ENCODE measurements at places on chromosomes 5 and 9.

GRCh38 chr9:126420643-126421564 is 94.3 kb downstream of the MVB12B start:
- no peak for DNase-seq

GRCh38 chr9:124309667-124310084 is 51.9 kb downstream of the NEK6 start:
- DNase-seq = no peak

- DNase-seq = no peak
These were observed 17.8 kb upstream of the SLCO4C1 start for GRCh38 chr5:102313912-102314311.

DNA sequence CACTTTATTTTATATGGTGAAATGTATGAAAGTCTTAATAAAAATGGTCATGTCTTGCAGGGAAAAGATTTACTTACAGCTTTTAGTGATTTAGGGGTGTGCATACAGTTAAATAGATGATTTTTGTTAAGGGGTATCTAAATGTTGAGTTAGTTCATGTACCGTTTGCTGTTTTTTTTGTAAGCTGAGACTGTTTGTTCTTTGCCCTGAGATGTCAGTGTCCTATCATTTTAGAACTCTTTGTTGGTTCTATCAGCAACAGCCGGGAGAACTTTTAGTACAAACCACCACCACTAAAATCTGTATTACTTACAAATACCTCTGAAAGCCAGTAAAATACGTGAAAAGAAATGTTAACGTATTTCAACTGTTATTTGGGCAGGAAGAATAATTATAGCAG is 56.3 kb upstream of the MTMR12 start:
- DNase-seq = no peak

DNA sequence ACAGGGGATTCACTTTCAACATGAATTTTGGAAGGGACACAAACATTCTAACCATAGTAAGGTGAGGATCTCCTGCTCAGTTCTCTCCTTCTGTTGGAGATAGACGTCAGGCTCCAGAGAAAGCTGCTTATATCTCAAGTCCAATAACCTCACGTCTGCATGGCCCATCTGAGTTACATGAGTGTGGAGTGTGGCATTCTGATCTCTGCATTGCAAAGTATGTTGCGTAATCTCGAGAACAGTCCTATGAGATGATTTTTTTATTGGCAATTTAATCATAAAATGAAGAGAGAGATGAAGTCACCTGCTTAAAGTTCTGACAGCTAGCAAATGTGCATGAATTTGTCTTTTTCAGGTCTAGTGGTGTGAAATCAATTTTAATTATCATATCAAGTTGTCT is 118.8 kb downstream of the SLC12A2 start:
- DNase-seq = no peak

- peak; percentile 18 for DNase-seq
These were observed 950 bp downstream of the RGMB start for GRCh38 chr5:98774192-98775033.

DNA sequence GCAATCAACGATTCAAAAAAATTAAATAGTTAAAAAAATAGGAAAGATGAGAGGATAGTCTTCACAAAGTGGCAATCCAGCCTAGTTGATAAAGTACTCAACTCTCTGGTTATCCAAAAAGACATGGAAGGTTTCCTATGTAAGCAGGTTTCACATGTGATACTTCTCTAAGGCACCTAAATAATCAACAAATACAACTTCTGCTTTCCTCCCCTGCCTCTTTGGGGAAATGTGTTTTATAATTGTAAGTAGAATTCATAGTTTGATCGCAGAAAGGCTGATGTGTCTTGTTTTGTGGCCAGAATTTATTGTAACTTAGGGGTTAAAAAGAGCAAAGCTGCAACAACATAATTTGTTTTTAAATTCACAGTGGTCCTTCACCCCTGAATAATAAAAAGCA is 855.5 kb upstream of the DMAC1 start:
- DNase-seq = no peak

DNA sequence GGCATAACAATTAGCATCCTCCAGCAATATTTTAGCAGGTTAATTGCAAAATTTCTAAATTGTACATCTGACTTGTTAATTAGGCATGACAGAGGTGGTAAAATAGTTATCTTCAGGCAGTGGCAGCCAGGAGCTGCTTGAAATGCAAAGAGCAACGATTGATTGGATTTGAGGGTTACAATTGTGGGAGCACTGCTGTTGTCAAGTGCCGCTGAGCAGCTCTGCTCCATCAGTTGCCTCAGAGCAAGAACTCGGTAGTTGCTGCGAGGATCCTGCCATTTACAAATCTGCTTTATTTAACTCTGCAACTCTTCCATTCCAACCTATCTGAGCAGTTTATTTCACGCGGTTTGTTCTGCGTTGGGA is 12.6 kb downstream of the PBX3 start:
- peak; percentile 37 for DNase-seq

- DNase-seq = no peak
These were observed 219.6 kb upstream of the RORB start for GRCh38 chr9:74277532-74277931.

GRCh38 chr5:121746763-121747162 is 104.9 kb upstream of the FTMT start:
- DNase-seq = no peak

GRCh38 chr5:23930985-23931384 is 423.6 kb downstream of the PRDM9 start:
- no peak for DNase-seq

DNA sequence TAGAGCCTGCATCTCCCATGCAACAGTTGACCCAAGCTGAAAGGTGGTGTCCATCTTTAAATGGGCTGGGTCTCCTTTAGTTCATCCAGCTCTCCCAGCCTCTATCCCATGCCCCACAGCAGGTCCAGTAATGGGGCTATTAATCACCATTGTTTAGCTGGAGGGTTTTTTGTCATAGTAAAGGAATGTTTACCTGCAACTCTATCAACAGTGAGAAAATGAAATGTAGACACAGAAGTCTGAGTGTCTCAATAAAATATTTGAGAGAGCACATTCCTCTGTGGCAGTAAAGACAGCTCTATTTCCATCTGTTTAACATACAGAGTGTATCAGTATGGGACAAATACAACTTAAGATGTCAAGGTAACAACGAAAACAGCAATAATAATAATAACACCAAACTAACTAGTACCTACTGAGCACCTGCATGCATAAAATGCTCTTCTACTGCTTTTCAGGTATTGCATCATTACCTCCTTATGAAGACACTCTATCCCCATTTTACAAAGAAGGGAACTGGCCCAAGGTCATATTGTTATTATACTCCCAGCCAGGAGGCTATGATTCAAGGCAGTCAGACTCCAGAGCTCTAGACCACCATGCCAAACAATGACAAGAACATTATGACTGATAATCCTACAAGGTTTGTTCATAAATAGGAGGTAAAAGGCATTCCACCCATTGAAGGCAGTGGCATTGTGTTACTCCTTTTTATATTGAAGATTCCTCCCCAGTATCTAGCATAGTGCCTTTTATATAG is 21.0 kb upstream of the C5orf58 start:
- DNase-seq = no peak

DNA sequence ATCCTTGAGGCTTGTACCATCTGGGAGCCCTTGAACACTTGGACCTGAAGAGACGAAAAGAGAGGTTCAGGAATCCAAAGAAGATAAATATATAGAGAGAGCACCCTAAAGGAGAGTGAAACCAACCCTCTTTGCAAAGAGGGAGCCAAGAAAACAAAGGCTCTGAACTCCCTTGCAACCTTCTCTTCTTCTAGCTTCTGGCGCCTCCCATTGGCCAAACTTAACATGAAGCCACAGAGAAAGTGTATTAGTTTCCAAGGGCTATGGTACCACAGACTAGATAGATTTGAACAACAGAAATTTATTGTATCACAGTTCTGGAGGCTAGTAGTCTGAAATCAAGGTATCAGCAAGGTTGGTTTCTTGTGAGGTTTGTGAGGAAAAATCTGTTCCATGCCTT is 175.1 kb downstream of the HCN1 start:
- peak; percentile 79 for DNase-seq

DNA sequence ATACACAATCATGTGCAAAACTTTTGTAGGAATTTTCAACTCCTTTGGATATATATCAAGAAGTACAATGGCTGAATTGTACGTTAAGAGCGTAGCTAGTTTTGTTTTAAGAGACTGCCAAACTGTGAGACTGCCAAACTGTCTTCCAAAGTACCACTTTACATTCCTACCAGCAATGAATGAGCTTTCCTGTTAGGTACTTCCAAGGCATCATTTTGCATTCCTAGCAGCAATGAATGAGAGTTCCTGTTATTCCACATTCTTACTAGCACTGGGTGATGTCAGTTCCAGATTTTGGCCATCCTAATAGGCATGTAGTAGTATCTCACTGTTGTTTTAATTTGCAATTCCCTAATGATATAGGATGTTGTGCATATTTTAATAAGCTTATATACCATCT is 219.3 kb downstream of the KCNN2 start:
- no peak for DNase-seq

GRCh38 chr5:94212476-94212875 is 405.9 kb downstream of the KIAA0825 start:
- DNase-seq = no peak

GRCh38 chr9:9924376-9924775 is 688.4 kb downstream of the PTPRD start:
- no peak for DNase-seq

DNA sequence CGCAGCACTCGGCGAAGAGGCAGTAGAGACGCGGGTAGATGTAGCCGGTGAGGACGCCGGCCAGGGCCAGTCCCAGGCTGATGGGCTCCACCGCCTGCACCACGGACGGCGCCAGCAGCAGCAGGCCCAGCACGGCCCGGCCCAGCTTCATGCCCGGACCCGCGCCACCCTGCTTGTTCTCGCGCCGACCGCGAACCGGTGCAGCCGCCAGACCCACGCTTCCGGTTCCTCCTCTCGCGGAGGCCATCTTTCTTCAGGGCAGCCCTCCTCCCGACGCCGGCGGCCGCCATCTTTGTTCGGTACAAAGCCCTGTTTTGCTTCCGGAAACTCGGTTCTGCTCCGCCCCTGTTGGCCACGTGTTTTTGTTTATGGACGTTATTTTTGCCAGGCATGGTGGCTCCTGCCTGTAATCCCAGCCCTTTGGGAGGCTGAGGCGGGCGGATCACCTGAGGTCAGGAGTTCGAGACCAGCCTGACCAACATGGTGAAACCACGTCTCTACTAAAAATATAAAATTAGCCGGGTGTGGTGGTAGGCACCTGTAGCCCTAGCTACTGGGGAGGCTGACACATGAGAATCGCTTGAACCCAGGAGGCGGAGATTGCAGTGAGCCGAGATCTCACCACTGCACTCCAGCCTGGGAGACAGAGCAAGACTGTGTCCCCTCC is at the start of gene TOR1A:
Gene TOR1A (minus strand): TSS at position 202 of the 667 bp plus-strand sequence. CDS start 51 bp downstream, at position 151.
- DNase-seq = peak; percentile 88

DNA sequence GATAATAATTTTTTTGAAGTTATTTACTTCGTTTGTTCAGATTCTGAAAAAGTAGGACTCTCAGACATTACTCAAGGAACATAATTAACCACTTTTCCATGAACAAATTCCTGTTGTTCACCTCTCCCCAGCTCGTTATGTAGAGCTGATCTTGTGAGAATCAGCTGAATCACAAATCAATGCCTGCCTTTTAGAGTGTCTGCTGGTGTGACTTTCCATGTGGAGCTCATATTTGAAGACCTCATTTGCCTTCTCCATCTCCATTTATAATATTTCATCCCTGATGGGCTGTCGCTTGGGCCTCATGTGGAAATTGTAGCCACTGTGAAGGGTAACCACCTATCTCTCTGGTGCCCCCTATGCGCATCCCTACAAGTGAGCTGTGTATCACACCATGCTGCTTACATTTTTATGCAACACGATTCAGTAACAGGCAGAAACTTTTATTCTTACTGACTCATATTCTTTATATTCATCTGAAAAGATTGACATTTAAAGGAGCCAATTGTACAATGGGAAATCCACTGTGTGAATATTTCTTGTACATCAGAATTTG is 111.3 kb downstream of the STK32A start:
- DNase-seq = no peak

DNA sequence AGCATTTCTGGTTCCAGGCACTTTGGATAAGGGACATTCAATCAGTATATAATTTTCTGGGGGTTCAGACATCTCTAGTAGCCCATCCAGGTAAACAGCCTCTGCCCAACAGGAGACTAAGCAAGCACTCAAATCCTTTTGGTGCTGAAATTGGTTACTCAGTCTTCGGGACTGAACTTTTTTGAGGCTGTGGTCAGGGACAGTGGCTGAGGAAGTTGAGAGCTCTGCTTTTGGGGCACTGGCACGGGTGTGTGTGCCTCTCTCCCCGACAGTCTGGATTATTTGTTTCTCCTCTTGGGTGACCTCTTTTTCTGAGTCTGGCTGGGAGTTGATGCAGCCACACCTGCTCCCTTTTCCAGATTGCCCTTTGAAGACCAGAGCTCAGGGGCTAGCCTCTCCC is 47.6 kb downstream of the ACER2 start:
- no peak for DNase-seq

- no peak for DNase-seq
These were observed 82.4 kb downstream of the AK8 start for GRCh38 chr9:132795511-132796303.

DNA sequence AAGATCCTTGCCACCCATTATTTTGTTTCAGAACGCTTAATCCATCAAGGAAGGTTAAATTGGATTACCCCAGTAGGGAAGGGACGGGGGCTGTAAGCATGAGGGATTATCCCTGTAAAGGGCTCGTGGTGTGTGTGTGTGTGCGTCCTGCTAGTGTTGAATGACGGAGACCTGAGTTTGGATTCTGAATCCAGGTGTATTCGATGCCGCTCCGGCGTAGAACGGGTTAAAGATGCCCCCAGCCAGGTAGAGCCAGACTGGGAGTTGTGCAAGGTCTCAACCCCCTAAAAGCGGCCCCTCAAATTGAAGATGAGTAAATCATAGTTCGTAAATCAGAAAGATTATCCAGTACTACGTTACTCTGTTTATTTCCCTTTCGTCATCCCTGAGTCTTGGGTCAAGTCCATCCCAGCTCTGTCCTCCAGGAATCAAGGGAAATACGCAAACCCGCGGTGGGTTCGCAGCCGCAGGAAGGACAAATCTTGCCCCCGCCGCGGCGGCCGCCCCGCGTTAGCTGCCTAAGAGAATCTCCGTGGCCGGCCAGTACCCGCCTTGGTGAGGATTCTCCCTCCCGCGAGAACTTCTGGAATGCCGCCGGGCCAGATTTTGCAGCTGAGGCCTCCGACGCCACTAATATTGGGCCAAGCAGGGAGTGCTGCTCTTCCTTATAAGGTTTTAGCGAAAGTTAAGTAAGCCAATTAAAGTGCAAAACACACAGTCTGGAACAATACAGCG is 586 bp upstream of the MTAP start:
- DNase-seq = no peak

- DNase-seq = no peak
These were observed 65.1 kb downstream of the ANKRD55 start for GRCh38 chr5:56168066-56168478.

- no peak for DNase-seq
These were observed 37.1 kb downstream of the PPARGC1B start for GRCh38 chr5:149767281-149767550.

DNA sequence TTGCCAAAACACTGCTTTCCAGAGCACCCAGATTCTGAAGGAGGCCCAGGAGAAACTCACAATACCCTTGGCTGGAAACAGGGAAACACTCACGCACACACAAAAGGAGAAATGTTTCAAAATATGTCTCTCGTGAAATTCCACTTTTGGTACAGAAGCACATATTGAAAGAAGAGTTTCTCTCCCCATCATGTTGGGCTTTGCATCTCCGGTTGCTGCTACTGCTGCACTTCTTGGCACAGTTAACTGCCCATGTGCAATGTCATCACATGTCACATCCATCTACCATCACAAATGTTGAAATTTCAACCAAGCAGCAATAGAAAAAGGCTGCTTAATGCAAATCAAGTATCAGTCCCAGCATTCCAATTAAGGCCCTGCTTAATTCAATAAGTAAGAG is 72.1 kb downstream of the ABCA1 start:
- DNase-seq = no peak

All from NCI-H2107 (cell line).